ENCODE measurements at places on chromosomes 6 and 20.

DNA sequence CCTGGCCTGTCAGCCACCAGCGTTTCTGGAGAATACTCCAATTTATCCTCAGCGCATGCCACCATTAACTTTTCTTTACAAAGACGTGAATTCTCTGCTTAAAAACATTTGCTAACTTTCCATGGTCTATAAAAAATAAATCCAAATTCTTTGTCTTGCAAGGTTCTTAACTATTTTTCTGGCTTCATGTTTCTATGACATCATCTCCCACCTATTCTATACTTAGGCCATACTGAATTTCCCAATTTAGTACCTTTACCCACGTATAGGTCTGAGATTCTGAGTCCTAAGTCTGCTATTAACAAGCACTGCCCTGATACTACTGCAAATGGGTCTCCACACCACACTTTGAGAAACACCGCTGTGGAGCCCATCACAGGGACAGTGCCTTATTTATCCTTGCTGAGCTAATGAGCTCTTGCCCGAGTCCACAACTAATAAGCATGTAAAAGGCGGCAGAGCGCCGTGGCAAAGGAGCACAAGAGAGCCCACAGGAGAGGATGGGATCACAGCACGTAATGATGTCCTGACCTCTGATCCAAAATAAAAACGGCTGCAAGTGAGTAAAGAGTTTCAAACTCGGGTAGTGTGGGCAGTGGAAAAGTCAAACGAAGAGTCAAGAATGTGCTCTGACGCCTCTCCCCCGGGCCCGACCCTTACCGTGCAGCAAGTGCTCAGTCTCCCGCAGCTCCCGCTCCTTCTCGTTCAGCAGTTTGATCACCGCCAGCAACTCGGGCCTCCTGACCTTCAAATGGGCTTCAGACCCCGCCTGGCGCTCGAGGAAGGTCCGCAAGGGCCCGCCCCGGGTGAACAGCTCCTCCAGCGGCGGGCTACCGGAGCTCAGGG is 519 bp downstream of the MTRF1L start:
- DNase-seq, result no peak

- DNase-seq, result no peak
Observed at GRCh38 chr20:13142143-13142542, 78.9 kb upstream of the ISM1 start.

DNA sequence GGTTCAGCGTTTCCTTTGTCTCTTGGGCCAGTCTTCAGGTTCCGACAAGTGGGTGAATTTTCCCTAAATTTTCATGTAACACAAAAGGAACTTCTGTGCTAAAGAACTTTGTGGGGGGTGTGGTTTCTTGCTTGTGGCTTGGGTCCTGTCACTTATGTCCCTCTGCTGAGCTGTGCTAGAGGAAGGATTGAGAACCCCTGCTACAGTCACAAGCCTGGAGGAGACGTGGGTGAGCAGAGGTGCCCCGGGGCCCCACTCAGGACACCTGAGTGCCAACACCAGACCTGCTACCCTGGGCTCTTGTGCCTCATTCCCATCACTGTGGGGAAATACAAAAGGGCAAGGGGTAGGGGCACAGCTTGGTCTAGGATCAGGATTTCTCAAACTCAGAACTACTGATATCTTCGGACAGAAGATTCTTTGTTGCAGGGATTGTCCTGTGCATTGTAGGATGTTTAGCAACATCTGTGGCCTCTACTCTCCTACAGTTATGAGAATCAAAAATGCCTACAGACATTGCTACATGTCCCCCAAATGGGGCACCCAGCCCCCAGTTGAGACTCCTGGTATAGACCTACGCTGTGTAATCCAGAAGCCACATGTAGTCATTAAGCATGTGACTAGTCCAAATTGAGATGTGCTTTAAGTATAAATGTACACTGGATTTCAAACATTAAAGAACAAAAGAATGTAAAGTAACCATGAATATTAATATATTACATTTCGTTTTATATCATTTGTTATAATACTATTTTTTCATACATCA is 128.7 kb downstream of the LY86 start:
- no peak for DNase-seq

DNA sequence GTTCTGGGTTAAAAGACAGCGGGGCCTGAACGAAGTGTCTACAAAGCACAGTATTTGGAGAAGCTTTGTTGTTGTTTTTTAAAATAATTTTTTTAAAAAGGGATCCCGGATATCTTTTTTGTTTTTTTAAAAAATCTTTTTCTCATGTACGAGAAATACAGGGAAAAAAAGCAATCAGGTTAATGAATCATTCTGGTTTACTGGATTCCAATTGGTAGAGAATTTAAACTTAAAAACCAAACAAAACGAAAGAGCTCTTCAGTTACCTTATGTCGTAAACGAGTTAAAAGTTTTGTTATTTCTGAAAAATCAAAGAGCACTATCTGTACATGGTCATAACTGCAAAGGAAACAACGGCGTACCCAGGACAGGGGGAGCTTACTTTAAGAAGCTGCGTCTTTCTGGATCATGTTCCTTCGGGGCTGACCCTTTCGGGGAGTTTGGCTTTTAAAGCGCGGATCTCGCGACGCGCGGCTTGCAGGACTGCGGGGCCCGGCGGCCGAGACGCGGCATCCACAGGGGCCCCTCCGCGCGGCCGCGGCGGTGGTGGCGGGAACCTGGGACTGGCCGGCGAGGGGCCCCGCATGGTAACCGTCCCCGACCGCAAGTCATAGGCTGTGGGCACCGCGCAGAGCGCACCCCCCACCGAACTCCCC is 927 bp downstream of the IL20RA start:
- peak; percentile 55 for DNase-seq

DNA sequence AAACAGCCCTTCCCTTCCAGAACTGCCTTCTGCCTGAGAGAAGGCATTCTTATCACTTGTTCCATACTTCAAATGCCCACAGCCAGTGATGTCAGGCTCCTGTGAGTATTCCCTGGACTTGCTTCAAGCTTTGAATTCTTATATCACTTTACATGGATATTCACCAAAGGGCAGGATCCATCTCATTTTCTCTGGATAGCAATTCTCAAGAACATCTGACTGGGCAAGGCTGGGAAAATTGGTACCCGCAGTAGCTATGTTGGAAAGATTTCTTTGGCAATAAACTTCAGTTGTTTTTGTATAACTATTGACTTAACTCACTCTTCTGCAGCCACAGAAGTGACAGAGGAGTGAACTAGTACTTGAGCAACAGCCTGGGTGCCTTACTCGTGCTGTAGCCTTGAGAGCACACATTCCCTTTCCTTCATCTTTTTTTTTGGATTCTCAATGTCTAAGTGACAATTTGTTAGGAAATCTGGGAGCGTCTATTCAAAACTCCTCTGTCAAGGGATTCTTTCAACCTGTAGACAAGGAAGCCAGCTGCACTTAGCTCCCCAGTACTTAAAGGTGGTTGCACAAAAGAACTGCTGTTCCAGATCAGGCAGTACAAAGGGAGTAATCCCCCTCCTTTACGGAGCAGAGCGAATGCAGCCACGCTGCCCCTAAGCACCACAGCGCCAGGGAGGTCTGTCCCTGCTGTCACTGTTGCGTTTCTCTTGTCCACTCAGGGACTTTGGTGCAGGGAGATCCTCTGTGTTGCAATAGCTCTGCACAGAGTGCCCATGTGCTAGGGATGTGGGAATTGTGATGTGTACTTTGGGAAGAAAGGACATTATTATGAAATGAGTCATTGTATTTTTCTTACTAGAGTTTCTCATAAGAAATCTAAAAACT is 69.6 kb downstream of the JAG1 start:
- peak; percentile 60 for DNase-seq

GRCh38 chr6:44456070-44456965 is 68.8 kb downstream of the CDC5L start:
- DNase-seq, result no peak

GRCh38 chr6:143803769-143804568 is 39.2 kb upstream of the LTV1 start:
- DNase-seq, result no peak

DNA sequence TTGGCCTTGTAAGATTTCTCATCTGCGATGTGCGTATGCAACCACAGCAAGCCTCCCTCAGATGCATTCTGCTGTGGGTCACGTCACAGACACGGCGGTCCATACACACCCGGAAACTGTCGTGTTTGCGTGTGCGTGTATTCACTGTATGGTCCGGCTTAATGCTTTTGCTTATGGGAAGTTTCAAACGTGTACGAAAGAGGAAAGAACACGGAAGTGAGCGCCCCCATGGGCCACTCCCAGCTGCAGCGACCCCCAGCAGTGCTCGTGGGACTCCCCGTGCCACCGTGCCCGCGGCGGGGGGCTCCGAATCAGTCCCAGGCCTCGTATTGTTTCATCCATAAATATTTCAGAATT is 10.2 kb downstream of the DLL1 start:
- DNase-seq, result no peak

DNA sequence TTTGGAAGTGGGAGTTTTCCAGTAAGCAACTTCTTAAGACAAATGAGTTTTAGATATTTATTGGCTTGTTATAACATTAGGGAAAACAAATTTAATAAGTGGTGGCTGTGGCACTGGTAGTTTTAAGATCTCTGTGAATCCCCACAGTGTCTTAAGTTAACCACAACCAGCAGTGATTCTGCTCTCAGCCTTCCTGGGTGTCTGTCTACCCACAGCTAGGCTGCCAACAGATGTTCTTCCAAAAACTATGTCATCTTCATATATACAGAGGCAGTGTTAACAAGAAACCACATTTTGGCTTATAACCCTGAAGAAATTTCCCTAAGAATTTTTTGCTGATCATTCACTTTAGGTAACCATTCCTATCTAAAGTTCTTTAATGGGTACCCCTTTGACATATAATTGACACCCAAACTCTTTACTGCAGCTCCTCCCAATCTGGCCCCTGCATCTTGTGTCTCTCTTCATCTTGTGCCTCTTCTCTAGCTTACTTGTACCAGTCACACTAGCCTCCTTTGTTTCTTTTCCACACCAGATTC is 52.7 kb downstream of the TOP1 start:
- no peak for DNase-seq
